Adrenal gland (tissue), 19 donors: ENCODE measurements at places on chromosomes 2 and 18. TPM values are rescaled to one million over a fixed set of nuclear protein-coding genes. Genes with fewer than 3 reads are reported as not detected.

- H3K27me3 ChIP-seq, result no peaks in the 10 kb centered on the region
- peak overlapping the region; percentile 28 for H3K27ac ChIP-seq
- H3K4me1 ChIP-seq, result no peaks in the 10 kb centered on the region
- DNase-seq, result no peak
- no peaks in the 10 kb centered on the region for H3K36me3 ChIP-seq
Measured at GRCh38 chr2:201183365-201183727, 405 bp downstream of the CASP10 start.

GRCh38 chr2:200264631-200265030, 41.9 kb upstream of the SPATS2L start:
- DNase-seq, result no peak
- H3K4me3 ChIP-seq, result no peak overlapping the region
- H3K27ac ChIP-seq, result no peak overlapping the region
- H3K36me3 ChIP-seq, result no peaks in the 10 kb centered on the region

- H3K4me1 ChIP-seq, result peaks cover 7% of the 10 kb centered on the region
- no peaks in the 10 kb centered on the region for H3K27me3 ChIP-seq
- no peak overlapping the region for H3K4me3 ChIP-seq
- H3K27ac ChIP-seq, result no peak overlapping the region
Measured at GRCh38 chr2:196335221-196335634, 163.8 kb upstream of the STK17B start.

DNA sequence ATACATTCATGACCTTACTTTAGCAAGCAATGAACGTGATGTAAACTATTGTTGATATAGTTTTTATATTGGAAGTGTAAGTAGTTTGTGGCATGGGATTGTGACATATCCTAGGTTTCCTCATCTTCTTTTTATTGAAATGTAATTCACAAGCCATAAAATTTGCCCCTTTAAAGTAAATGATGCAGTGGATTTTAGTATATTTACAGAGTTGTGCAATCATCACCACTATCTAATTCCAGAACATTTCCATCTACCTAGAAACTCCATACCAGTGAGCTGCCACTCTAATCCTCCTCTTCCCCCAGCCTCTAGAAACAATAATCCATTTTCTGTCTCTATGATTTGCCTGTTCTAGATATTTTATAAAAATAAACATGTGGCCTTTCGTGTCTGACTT, 10.7 kb upstream of the CASP10 start:
- H3K27ac ChIP-seq, result no peak overlapping the region
- no peak overlapping the region for H3K4me3 ChIP-seq
- peaks cover 3% of the 10 kb centered on the region for H3K4me1 ChIP-seq
- no peak for DNase-seq
- no peaks in the 10 kb centered on the region for H3K36me3 ChIP-seq
- H3K27me3 ChIP-seq, result no peaks in the 10 kb centered on the region

PLGLB1 gene
- total RNA-seq, result not detected

DNA sequence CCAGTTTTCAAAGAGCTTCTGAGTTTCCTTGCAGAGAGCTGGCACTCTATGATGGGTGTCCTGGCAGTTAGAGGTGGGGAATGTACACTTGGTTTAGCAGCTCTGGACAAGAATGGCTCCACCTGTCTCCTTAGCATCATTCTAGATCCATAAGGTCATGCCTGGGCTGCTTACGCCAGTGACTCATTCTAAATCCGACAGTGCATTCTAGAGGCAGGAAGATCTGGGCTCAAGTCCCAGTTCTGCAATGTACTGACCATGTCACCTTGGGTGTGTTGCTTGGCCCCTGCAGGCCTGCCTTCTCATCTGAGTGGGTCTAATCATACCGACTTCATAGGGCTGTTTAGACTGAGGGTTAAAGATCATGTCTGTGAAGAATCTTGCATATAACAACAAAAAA, 46.5 kb downstream of the PTGR3 start:
- no peak for DNase-seq
- peaks cover 5% of the 10 kb centered on the region for H3K4me1 ChIP-seq
- H3K27me3 ChIP-seq, result no peaks in the 10 kb centered on the region
- H3K36me3 ChIP-seq, result no peaks in the 10 kb centered on the region

DNA sequence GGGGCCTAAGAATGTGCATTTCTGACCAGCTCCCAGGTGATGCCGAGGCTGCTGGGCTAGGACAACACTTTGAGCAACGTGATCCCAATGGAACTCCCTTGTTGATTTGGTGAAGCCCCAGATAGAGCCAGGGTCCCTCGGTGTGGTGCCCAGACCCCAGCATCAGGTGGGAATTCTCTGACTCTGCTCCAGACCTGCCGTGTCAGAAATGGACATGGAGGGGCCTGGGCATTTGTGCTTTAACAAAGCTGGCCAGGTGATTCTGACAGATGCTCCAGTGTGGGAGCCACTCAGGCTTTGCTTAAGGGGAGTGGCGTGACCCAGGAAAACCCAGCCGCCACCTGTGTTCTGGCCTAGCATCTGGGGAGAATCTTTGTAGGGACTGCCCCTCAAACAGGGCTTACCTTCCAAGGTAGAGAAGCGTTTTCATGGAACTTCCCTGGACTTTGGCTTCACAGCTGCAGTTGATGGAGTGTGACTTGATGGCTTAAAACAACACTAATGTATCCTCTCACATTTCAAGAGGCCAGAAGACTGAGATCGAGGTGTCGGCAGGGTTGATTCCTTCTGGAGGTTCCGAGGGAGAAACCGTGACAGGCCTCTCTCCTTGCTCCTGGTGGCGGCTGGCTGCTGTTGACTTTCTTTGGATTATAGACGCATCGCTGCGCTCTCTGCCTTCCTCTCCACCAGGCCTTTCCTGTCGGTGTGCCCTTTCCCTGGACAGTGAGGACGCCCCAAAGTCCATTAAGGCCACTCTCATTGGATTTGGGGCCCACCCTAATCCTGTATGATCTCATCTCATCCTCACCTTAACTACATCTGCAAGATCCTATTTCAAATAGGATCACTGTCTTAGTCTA, 57.0 kb upstream of the HDAC4 start:
- peak; percentile 3 for DNase-seq
- H3K4me1 ChIP-seq, result no peaks in the 10 kb centered on the region
- no peak overlapping the region for H3K27ac ChIP-seq

- H3K36me3 ChIP-seq, result no peaks in the 10 kb centered on the region
- no peak overlapping the region for H3K27ac ChIP-seq
- H3K4me3 ChIP-seq, result no peak overlapping the region
- H3K4me1 ChIP-seq, result no peaks in the 10 kb centered on the region
- no peaks in the 10 kb centered on the region for H3K27me3 ChIP-seq
- DNase-seq, result no peak
Measured at GRCh38 chr2:166700079-166700478, 188.2 kb upstream of the XIRP2 start.

CCDC148 gene
- 0.25 TPM for total RNA-seq

PRSS56 gene
- total RNA-seq, result 0.28 TPM

CPSF3 gene
- 58.3 TPM for total RNA-seq
